ENCODE measurements at places on chromosomes 13 and 19.

DNA sequence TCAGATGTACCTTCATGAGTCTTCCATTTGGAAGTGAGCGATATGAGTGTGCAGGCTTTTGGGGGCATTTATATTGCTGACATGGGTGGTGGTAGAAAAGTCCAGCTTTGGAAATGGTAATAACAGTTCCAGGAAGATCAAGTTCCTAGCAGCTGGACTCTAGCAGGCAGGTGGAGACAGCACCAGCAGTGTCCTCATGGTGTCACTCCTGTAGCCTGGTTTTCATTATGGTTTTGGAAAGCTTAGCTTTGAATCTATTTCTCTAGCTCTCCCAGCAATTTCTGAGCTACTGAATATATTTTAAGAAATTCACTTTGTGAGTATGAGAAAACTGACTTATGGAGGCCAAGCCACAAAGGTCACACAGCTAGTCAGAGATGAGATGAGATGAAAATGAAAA lies 523.2 kb upstream of the HTR2A start:
- no peak for DNase-seq

DNA sequence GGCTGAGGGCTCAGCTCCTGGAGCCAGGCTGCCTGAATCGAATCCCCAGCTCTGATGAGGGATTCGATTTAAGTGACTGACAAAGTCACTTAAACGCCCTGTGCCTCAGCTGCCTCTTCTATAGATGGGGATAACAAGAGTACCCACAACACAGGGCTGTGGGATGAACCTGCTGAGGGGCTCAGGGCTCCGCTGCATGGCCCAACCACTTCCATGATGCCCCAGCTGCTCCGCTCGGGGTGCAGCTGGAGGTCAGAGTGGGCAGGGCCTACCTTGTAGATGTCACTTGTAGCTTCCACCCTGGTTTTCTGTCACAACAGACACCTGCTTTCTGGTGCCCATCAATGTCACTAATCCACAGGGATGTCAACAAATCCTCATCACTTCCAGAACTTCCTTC lies 39.2 kb downstream of the STK24 start:
- no peak for DNase-seq

GRCh38 chr13:111480503-111480902 lies 160.1 kb downstream of the TEX29 start:
- no peak for DNase-seq

- DNase-seq, result no peak
These were observed 26.0 kb upstream of the CHST8 start for GRCh38 chr19:33595783-33596182.

DNA sequence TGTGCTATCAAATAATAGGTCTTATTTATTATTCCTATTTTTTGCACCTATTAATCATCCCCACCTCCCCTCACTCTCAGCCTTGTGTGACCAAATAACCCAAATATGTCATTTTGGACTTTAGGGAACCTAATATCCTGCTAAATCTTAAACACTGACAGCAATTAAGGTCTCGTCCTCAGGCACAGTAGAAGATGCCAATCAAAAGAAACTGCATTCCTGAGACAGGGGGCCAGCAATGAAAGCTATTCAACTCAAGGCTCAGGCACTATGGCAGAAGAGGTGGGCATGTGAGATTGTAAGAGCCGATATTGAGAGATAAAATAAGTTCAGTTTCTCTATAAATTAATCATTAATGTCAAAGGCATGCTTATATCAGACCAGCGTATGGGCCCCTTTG lies 1437.7 kb upstream of the PCDH9 start:
- no peak for DNase-seq

DNA sequence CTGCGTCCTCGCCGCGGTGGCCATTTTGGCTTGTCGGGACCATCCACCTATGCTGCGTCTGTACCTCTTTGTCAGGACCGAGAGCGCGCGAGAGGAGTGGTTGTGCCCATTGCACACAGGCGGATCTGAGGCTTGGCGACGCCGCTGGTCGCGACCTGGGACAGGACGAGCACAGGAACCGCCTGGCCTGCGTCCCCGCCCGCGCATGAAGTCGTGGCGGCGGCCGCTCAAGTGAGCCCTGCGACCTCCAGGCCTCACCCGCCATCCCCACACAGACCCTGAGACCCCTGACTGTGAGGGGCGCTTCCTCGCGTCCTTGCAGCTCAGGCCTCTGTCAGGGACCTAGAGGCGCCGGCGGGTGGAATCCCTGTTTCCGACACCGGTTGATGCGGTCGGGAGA lies 16.8 kb downstream of the ZNF586 start:
- no peak for DNase-seq

- no peak for DNase-seq
These were observed 21.6 kb upstream of the CCL25 start for GRCh38 chr19:8030960-8031359.

- no peak for DNase-seq
These were observed 2.3 kb downstream of the U2AF2 start for GRCh38 chr19:55656988-55657747.

DNA sequence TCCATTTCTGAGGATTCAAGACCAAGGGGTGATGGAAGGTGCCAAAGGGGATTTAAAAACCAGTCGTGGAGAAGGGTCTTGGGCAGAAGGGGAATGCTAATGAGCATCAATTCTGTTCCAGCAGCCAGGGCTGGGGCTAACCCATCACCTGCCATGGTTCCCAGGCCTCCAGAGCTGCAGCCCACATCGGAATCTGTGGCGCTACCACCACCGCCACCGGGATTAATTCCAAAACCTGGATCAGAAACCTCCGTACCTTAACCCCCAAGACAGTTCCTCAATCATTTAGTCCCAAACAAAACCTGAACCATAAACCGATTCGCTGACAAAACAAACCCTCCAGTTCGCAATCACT lies 583 bp downstream of the ZNF615 start:
- no peak for DNase-seq

- no peak for DNase-seq
These were observed 8.6 kb downstream of the MED4 start for GRCh38 chr13:48086272-48086671.

GRCh38 chr13:37212826-37213225 lies 107.4 kb upstream of the CSNK1A1L start:
- no peak for DNase-seq

GRCh38 chr19:35776102-35776788 lies 881 bp downstream of the ARHGAP33 start:
- no peak for DNase-seq

DNA sequence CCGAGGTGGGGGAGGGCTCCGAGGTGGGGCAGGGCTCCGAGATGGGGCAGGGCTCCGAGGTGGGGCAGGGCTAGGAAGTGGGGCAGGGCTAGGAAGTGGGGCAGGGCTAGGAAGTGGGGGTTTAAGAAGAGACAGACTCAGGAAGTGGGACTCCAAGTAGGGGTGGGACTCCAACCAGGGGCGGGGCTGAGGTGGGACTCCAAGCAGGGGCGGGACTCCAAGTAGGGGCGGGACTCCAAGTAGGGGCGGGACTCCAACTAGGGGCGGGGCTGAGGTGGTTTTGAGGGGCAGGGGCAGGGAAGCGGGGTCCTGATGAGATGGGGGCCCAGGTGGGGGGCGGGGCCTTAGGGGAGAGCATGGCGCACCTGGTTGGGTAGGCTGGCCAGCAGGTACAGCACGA lies 13.6 kb downstream of the CFD start:
- DNase-seq, result no peak

DNA sequence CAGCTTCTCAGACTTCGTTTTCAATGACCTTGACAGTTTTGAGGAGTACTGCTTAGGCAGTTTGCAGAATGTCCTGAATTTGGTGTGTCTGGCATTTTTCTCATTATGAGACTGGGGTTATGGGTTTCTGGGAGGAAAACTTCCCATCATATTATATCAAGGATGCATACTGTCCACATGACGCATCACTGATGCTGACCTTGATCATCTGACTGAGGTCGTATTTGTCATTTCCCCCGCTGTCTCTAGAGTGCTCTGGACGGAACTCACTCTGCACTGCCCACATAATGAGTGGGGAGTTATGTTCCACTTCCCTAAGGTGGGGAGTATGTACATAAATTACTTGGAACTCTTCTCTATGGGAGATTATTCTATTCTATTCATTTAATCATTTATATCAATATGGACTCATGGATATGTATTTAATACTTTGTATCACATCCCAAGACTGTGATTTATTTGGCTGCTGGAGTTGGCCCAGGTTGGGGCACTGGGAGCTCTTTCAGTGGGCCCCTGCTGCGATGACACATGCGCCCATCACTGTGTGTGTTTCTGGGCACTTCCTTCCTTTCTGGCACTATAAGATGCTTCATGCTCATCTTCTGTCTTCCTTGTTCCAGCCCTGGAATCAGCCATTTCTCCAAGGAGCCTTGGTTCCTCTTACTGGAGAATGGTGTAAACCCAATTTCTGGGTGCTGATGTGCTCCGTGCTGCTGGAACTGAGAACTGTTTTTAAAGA lies 138.6 kb downstream of the MIPEP start:
- DNase-seq, result no peak

DNA sequence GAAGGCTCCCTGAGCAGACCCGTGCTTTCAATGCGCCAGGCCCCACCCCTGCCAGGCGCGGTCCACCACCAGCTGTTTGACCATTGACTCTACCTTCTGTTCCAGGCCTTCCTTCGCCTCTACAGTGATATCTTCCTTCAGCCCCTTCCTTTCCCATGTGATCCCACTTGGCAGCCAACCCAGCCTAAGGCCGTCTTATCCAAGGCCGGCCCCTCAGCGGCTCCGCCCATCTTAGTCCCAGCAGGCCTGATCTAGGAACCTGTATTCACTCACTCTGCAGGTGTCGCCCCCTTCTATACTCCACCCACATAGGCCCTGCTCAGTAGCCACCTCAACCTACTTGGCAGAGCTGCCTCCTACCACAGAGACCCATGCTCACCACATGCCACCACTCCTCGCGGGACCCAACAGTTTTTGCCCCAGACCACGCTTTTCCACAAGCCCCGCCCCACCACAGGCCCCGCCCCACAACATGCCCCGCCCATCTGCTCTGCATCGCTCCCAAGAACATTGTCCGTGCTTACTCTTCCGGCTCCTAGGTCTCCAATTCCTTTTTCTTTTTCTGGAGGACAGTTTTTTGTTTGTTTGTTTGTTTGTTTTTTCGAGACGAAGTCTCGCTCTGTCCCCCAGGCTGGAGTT lies 2.9 kb downstream of the RASIP1 start:
- DNase-seq, result no peak

GRCh38 chr19:39497996-39498797 lies 550 bp upstream of the DLL3 start:
- DNase-seq, result no peak

DNA sequence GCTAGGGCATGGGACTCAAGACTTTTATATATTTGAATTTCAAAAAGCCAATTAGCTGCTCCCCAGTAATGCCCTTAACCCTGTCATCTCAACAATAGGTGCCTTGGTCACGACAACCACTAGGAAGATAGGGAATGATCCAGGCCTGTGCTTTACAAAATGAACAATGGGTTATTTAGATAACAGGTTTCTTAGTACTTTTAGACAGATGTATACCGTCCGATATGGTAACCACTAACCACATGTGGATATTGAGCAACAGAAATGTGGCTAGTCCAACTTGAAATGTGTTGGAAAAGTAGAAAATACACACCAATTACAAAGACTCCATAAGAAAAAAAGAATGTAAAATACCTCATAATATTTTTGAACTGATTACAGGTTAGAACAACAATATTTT lies 201.2 kb downstream of the LHFPL6 start:
- DNase-seq, result no peak

DNA sequence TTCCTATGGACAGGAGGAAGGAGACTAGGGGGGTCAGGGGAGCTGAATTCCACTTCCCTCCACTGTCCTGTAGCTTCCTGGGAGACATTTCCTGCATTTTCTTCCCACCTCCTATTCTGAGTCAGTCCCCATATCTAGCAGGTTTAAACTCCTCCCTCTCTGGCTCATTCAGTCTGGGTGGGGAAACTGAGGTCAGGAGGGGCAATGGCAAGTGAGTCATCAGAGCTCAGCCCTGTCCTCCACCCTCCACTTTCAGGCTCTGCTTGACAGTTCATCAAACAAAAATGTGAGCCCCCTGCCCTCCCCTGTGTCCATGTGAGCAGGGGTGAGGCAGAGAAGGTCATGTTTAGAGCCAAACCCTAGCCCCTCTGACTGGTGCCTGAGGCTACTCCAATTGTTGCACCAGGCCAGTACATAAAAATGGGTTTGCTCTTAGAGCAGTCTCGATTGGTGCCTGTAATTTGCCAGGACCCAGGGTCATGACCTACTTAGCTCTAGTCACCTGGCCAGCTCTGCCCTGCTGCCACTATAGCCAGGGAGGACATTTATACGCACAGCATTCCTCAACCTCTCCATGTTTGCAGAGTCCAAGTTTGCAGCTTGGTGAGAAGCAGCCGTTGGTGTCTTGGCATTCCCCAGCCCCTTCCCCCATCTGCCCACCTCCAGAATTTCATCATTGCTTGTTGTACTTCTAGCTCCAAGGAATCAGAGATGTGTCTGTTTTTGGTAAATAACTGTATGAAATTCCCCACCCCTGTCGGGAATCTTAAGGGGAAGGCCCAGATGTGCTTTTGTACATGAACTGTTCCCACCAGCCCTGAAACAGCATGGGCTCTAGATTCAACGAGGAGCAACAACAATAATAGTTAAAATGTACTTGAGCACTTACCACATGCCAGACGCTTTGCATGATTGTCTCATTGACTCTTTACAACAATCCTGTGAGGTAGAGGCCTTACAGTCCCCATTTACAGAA lies 20.7 kb downstream of the SAMD4B start:
- no peak for DNase-seq

DNA sequence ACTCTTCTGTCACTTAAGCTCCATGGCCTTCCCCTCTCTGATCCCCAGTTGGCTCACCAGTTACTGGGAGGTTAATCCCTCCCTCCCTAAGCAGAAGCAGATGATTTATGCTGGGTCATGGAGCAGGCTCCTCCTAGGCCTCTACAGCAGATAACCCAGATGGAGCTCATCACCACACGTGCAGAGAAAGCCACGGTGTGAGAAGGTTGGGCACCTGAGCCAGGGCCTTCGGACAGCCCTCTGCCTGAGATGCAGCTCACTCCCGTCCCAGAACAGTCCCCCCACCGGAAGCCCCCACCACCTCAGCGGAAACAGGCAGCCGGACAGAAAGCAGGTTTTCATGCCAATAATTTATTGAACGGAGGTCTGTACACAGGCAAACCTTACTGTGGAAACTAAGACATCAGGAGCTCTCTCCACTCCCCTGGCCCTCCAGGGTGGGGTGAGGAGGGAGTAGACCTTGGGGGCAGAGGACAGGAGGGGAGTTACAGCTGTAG lies 9.8 kb downstream of the ZNF526 start:
- DNase-seq, result no peak

GRCh38 chr13:32147193-32147592 lies 115.6 kb downstream of the FRY start:
- DNase-seq, result no peak

- DNase-seq, result no peak
These were observed 12.8 kb upstream of the DHRS12 start for GRCh38 chr13:51816604-51817249.

DNA sequence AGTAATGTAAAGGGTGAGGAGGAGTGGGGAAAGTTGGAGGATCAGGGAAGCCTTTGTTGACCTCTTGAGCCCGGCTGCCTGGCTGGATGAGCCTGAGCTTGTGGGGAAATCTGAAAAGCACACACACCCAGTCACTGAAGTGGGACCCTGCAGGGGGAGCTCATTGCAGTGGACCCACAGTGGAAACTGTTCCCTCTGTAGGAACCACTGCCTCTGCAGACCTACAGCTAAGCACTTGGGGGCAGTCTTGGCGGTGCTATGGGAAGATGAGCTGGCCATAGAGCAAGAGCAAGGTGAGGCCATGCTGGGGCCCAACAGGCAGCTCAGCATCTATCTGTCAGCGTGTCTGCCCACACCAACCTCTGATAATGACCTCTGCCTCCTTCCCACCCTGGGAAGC lies 294.8 kb downstream of the TSHZ3 start:
- no peak for DNase-seq

- DNase-seq, result no peak
These were observed 280.3 kb downstream of the POU4F1 start for GRCh38 chr13:78323040-78323439.
